Large intestine (tissue), 12 donors: ENCODE measurements at places on chromosomes 4 and X. TPM values are rescaled to one million over a fixed set of nuclear protein-coding genes. Genes with fewer than 3 reads are reported as not detected.

GRCh38 chrX:116272322-116272721 is 101.8 kb downstream of the AGTR2 start:
- peak; percentile 67 for DNase-seq

DNA sequence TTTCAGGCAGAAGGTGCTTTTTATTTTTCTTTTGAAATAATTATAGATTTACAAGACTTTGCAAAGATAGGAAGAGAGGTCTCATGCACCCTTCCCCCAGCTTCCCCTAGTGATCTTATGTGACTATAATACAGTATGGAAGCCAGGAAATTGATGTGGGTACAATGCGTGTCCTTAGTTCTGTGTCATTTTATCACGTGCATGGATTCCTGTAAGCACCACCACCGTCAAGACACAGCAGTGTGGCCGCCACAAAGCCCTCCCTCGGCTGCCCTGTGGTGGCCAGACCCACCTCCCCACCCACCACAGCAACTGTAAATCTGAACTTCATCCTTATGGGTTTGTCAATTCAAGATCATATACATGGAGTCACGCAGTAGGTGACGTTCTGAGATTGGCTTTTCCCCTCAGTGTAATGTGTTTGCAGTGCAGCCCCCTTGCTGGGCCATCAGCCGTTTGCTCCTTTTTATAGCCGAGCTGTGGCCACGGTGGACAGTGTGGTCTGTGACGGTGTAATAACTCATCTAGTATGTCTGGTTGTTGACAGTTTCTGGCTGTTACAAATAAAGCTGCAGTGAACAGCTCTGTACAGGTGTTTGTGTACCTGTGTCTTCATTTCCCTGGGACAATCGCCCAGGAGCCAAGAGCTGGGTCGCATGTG is 10.9 kb upstream of the HTRA3 start:
- no peak for DNase-seq

MSL3 gene
- 24.5 TPM for polyA plus RNA-seq

DNA sequence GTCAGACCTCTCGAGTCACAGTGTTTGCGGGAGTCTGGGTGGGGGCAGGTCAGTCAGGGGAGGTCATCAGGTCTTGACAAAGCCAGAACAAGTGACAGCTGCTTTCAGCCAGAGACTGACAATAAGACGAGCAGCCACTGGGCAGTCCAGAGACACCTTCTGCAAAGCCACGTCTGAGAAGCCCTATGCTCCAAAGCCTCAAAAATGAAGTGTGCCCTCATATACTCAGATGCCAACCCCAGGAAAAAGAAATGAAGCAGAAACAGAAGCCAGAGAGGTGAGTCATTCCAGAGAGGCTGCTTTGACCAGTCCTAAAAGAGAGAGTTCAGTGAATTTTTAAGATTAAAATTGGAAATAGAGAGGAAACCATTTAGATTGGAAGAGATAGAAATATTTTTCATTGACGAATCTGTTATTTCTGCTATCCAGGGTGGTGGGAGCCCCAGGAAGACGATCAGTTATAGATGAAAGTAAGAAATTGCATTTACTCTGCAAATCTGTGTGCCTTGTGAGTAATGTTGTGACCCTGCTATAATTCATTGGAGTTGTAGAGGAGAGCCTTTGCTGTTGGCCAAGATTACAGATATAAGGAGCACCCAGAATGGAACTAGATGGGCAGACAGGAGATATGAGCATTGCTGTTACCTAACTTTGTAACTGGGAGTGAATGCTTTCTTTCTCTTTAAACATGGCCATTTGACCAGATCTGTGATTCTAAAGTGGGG is 77.9 kb downstream of the LRRC66 start:
- no peak for DNase-seq

MED12 gene
- polyA plus RNA-seq, result 34.4 TPM

IGSF1 gene
- 12.3 TPM for polyA plus RNA-seq

GRCh38 chr4:151031831-151032605 is 16.9 kb upstream of the LRBA start:
- no peak for DNase-seq

DNA sequence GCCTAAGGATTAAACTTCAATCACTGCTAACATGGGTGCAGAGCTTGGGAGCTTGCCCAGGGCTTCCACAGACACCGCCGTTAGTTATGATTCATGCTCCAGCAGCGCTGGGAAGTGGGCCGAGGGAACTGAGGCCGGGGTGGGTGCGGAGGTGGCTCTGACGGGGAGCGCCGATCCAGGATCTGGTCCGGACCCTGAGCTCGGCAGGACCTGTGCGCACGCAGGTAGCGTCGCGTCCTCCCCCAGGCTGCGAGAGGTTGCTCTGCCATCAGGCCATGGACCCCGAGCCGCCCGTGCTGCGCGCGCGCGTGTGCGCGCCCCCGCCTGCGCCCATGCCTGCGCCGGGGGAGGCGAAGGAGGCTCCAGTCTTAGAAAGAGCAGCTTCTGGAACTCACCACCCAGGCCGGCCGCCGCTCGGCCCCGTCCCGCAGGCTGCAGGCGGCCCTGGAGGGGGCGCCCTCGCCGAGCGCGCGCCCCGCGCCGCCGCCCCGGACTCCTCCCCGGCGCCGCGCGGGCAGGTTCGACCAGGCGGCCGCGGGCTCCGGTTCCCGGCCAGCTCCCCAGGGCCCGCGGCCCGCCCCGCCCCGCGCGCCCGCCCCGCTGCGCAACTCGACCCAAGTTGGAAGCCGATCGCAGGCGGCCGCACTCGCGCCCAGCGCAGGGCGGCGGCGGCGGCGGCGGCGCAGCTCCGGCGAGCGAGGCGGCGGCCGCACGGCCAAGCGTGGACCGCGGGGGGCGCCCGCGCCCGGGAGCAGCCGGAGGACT is 732 bp upstream of the ADRA2C start:
- peak; percentile 51 for DNase-seq

DNA sequence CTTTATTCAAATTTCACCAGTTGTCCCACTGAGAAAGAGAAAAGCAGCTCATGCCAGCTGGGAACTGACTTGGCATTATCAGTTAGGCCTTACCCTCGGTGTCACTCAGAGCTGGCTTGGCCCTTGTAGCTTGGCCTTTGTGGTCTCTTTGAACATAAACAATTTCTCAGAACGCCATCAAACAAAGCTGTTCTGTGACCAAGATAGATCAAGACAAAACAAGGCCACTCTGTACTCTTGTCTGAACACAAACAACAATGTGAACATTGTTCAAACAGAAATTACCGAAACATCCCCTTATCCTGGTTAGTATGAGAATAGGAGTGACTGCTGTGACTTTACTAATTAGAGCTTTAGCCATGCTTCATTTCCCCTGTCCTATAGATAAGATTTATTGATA is 57.2 kb downstream of the DIPK2B start:
- DNase-seq, result no peak

GRCh38 chrX:39196192-39197102 is 395.2 kb downstream of the MID1IP1 start:
- no peak for DNase-seq

GRCh38 chr4:41058426-41058825 is 155.9 kb downstream of the APBB2 start:
- DNase-seq, result no peak

DNA sequence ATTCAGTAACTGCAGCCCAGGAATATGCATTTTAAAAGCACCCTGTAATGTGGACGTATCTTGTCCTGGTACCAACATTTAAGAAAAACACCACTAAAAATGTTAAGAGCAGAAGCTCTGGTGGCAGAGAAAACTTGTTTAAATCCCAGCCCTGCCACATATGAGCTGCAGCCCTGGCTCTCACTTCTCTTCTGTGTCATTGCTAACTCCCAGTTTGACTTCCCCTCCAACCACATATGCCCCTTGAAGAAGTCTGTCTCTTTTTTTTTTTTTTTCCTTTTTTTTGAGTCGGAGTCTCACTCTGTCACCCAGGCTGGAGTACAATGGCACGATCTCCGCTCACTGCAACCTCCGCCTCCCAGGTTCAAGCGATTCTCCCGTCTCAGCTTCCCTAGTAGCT is 14.8 kb downstream of the LHFPL1 start:
- no peak for DNase-seq

PPP2R2C gene
- 3.9 TPM for polyA plus RNA-seq

ZNF711 gene
- 42.0 TPM for polyA plus RNA-seq

DNA sequence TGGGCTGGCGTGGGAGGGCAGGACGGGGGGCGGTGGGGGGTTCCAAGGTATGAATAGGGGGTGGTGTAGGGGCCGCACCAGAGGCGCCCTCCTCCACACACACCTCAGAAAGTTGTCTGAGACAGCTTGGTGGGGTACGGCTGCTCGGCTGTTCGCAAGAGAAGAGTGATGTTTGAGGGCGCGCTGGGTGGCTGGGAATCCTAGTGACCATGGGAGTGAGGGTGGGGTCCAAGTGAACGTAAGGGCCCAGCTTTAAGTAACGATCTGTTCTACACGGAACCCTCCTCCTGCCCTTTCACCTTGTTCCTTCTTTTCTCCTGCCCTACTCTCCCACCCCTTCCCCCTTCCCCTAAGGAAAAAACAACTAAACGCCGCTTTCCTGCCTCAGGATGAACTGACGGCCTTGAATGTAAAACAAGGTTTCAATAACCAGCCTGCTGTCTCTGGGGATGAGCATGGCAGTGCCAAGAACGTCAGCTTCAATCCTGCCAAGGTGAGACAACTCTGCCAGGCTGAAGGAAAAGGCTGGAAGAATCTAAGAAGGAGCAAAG is 664 bp downstream of the MED12 start:
- DNase-seq, result no peak
